Heart left ventricle (tissue), 16 donors: ENCODE measurements at places on chromosomes 3 and 15.

DNA sequence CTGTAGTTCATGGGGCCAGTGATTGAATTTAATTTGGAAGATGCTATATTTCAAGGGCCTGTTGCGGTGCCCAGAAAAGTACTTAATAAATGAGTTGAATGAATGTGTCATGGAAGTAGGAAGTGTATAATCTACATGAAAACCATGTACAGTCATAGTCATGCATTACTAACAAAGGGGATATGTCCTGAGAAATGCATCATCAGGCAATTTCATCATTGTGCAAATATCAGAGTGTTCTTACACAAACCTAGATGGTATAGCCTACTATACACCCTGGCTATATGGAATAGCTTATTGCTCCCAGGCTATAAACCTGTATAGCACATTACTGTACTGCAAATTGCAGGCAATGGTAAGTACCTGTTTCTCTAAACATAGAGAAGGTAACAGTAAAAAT, 10.7 kb upstream of the MYO5C start:
- H3K4me3 ChIP-seq, result no peak overlapping the region
- no peaks in the 10 kb centered on the region for H3K27me3 ChIP-seq
- H3K4me1 ChIP-seq, result peaks cover 12% of the 10 kb centered on the region
- H3K27ac ChIP-seq, result no peak overlapping the region
- peaks cover 7% of the 10 kb centered on the region for H3K36me3 ChIP-seq
- DNase-seq, result no peak

GRCh38 chr15:54226455-54226854, 248.2 kb downstream of the UNC13C start:
- no peak overlapping the region for H3K27ac ChIP-seq
- no peaks in the 10 kb centered on the region for H3K27me3 ChIP-seq
- no peak overlapping the region for H3K4me3 ChIP-seq
- H3K36me3 ChIP-seq, result no peaks in the 10 kb centered on the region

- no peaks in the 10 kb centered on the region for H3K27me3 ChIP-seq
- H3K4me3 ChIP-seq, result no peak overlapping the region
- H3K4me1 ChIP-seq, result no peaks in the 10 kb centered on the region
- DNase-seq, result no peak
- no peaks in the 10 kb centered on the region for H3K36me3 ChIP-seq
- no peak overlapping the region for H3K27ac ChIP-seq
Measured at GRCh38 chr3:97235611-97236315, 421.4 kb downstream of the EPHA6 start.

DNA sequence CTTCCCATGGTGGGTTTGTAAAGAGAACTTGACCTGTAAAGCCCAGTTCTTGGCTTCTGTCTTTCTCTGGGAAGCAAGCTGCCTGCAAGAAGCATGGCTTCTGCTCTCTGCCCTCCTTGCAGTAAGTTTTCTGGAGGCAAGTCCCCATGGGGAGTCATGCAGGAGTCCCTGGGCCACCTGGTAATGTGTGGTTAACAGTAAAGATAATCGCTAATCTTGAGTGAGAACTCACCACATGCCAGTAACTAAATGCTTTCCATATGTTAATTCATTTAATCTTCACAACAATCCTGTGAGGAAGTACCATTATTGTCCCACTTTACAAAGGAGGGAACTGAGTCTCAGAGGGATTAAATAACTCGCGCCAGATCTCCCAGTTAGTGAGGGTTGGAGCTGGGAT, 4.2 kb downstream of the CAPN3 start:
- H3K36me3 ChIP-seq, result no peaks in the 10 kb centered on the region
- no peak for DNase-seq
- no peaks in the 10 kb centered on the region for H3K27me3 ChIP-seq
- no peak overlapping the region for H3K4me3 ChIP-seq
- no peak overlapping the region for H3K27ac ChIP-seq

DNA sequence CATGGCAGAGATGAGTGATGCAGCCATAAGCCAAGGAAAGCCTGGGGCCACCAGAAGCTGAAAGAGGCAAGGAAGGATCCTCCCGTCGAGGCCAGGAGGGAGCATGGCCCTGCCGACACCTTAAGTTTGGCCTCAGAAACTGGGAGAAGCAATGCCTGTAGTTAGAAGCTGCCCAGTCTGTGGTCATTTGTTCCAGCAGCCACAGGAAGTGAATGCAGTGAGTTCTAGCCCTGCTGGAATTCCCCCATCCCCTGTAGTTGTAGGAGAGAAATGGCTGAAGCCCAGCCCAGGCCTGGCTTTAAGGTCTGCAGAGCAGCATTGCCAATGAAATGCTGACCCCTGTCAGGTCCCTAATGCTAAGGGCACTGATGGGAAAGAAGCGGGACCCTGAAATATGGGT, 12.2 kb upstream of the CHSY1 start:
- no peak overlapping the region for H3K27ac ChIP-seq
- H3K4me3 ChIP-seq, result no peak overlapping the region
- DNase-seq, result no peak

DNA sequence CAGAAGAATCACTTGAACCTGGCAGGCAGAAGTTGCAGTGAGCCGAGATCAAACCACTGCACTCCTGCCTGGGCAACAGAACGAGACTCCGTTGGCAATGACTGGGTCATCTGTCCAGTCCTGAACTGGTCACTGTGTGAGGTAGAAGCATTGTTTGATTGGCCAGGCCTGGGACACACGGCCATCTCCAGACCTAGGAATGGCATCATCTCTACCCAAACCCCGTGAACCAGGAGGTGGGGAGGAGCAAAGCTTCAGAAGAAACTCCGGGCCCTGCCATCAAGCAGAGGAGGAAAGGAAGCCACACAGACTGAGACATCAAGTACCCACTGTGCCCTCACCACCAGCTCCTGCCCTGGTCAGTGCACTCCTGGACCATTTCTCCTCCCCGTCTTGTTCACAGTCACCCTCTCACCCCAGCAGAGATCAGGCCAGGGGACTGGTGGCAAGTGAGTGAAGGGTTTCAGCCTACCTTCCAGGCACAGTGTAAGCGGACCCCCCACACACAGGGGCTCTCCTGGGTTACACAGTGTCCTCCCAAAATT, 31.6 kb downstream of the GOLGA6L2 start:
- H3K4me1 ChIP-seq, result no peaks in the 10 kb centered on the region
- no peak for DNase-seq
- H3K36me3 ChIP-seq, result no peaks in the 10 kb centered on the region
- H3K4me3 ChIP-seq, result no peak overlapping the region
